ENCODE measurements at places on chromosomes 5 and 9.

- DNase-seq = no peak
Measured at GRCh38 chr5:175282611-175283225, 161.3 kb downstream of the DRD1 start.

DNA sequence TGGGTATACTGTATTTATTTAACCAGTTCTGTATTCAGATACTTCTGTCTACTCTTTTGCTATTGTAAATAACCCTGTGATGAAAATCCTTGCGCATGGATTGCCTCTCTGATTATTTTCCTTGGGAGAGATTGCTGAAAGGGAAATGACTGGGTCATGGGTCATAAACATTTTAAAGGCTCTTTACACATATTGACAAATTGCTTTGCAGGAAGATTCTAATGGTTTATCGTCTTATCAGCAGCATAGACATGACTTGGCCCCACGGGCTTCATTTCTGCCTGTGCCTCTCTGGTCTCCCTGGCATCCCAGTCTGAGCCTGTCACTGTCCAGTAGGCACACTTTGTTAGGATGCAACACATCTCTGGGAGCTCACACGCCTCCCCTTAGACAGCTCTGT, 52.3 kb downstream of the RGS3 start:
- no peak for DNase-seq

DNA sequence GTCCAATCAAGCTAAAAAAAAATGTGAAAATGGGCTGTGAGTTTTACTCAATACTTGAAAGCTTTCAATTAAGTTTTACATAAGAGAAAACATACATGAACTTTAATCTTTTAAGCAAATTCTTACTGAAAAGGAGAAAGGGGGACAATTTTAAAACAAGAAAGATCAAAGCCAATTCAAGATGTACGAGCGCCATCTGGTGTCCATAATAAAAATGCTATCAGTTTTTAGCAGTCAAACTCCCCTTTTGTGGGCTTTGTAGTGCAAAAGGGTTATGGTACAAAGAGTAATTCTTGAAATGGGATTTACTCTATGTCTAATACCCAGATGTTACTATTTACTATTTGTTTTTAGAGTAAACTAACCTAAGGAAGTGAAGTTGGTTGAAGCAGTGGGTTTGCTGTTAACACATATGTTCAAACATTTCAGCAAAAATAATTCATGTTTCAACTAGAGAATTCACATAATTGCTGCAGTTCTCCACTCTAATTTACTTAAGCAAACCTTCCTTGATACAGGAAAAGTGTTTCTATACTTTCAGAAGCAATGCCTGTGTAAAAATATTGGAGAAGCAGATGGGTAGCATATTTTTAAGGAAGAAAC, 228.2 kb upstream of the TYRP1 start:
- no peak for DNase-seq

GRCh38 chr9:109766351-109766750, 13.6 kb upstream of the PALM2AKAP2 start:
- no peak for DNase-seq

GRCh38 chr9:76580820-76581219, 121.8 kb downstream of the GCNT1 start:
- DNase-seq = no peak

DNA sequence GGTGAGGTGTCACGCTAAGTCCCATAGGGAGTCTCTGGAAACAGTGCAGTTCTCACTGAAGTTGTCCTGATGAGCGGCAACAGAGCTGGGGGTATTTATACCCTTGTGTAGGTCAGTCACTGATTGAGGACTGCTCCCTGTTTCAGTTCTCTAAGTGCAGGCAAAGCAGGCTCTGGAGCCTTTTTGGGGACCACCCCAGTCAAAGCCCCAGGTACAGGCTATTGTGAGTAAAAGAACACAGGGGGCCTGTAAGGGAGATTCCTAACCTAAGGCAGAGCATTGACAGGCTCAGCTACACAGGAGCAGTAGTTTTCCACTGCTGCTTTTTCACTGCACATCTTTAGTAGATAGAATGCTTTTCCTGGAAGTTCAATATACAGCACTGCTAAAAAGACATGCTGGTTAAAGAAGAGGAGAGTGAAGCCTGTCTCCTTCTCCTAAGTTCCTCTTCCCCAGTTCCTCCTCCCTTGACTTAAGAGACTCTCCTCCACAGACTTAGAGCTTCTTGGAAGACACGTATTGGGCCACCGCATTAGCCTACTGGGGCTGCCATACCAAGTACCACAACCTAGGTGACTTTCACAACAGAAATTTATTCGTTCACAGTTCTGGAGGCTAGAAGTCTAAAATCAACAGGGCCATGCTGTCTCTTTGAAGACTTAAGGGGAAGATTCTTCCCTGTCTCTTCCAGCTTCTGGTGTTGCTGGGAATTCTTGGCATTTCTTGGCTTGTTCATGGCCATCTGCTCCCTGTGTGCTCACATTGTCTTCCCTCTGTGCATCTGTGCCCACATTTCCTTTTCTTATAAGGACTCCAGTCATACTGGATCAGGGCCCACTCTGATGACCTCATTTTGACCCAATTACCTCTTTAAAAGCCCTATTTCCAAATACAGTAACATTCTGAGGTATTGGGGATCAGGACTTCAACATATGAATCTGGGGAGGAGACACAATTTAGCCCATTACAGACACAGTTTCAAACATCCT, 221.0 kb downstream of the ESM1 start:
- no peak for DNase-seq

- peak; percentile 39 for DNase-seq
Measured at GRCh38 chr5:157109744-157110143, 900 bp upstream of the HAVCR2 start.

DNA sequence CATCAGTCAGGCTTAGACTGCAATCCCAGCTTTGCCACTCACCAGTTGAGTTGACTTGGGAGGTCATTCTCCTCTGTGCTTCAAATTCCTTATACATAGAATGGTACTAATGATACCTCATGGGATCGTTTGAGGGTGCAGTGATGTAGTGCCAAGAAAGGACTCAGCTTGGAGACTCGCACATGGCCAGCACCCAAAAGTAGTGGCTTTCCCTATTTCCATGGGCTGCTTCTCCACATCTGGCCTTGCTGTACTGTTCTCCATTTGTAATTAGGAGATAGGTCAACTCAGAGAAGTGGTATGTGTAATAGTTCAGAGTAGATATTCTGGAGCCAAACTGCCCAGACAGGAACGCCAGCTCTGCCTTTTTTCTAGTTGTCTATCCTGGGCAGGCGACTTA, 5.5 kb downstream of the CCL19 start:
- DNase-seq = no peak

GRCh38 chr5:103258957-103259704, 568 bp downstream of the MACIR start:
- peak; percentile 66 for DNase-seq

- DNase-seq = no peak
Measured at GRCh38 chr5:76371960-76372322, 31.1 kb upstream of the IQGAP2 start.

- DNase-seq = no peak
Measured at GRCh38 chr9:91085517-91086291, 276.0 kb downstream of the AUH start.

- DNase-seq = no peak
Measured at GRCh38 chr5:9222054-9222976, 323.6 kb downstream of the SEMA5A start.

GRCh38 chr5:4815002-4815401, 325.1 kb upstream of the ADAMTS16 start:
- DNase-seq = no peak

DNA sequence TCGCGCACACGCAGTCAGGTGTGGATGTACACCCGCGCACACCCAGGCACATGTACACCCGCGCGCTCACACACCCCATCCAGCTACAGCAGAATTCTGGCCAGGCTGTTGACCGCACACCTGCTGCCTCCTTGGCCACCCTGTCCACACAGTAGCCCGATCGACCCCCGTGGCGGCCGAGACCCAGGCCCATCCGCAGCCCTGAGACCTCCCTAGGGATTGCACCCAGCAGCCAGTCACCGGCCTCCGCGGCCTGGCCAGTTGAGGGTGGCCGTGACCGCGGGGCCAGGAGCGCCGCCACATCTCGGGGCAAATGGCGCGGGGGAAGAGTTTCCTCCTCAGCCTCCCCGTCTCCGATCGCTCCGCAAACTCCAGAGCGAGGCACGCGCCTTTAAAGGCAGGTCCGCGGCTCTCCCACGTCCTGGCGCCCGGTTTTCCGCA, 774 bp upstream of the ADAMTS16 start:
- DNase-seq = no peak

- no peak for DNase-seq
Measured at GRCh38 chr5:15241216-15241821, 258.7 kb upstream of the FBXL7 start.

DNA sequence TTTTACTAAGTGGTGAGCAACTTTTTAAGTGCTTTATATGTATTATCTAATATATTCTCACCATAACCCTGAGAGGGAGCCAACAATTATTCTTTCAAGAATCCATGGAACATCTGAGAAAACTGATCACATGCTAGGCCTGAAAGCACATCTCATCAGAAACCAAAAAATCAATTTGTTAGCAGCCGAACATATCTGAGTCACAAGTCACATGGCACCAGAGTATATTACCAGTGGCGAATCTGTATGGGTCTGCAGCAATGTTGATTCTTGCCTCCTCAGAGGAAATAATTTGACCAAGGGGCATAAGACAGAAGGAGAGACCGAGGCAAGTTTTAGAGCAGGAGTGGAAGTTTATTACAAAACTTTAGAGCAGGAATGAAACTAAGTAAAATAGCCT, 25.3 kb upstream of the SIL1 start:
- no peak for DNase-seq

- DNase-seq = no peak
Measured at GRCh38 chr5:105874316-105874715, 1796.4 kb downstream of the EFNA5 start.

DNA sequence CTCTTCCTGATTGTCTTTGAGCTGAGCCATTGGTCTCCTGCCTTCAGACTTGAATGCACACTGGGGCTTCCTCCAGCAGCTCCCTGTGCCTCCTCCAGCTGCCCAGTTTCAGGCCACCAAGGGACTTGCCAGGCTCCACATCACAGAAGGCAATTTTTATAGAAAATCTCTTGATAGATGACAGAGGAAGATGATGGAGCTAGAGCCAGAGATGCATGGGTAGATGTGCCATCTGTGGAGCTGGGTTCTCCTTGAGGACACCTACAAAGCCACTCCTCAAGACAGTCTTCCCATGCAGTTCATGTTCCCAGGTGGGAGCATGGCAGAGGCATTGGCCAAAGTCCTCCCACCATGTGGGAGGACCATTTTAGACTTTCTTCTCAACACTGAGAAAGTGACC, 239.6 kb upstream of the IRX1 start:
- DNase-seq = no peak

GRCh38 chr5:151077967-151078366, 2.9 kb downstream of the TNIP1 start:
- DNase-seq = no peak

GRCh38 chr5:166276006-166276405, 2015.4 kb upstream of the WWC1 start:
- DNase-seq = no peak

- no peak for DNase-seq
Measured at GRCh38 chr5:141504216-141504615, 15.3 kb downstream of the PCDHGC5 start.

DNA sequence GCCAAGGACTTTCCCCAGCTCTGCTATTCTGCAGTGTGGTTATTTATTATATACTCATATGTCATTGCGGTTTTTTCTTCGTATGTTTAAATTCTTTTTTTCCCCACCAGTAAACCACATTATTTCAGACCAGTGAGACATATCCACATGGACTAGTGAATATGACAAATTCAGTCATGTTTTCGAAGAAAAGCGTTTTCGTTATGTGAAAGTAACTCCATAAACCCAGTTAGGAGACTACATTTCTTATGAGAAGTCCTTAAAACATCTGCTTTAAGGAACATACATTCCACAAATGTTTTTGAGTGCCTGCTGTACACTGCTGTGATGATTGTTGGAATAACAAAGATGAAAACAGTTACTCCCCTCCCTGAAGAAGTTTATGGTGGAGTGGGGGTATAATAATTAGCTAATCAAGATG, 591.8 kb upstream of the CLINT1 start:
- DNase-seq = no peak

DNA sequence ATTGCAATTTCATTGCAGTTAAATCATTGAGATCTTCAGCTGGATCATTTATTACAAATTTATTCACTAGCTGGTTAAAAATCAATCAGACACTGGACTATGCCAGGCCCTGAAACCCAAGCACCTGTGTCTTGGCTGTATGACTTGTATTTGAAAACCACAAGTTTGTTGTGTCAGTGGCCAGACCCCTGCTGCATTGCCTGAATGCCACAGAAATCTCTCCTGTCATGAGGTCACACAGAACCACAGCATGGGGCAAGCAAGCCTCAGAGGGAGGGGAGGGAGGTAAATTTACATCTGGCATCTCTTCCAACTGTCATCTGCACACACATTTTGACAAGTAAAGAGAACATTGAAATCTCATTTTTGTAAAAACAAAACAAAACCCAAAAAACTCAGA, 90.0 kb downstream of the ARRDC3 start:
- DNase-seq = no peak

- DNase-seq = no peak
Measured at GRCh38 chr9:36592801-36593583, 20.3 kb downstream of the MELK start.

GRCh38 chr5:73405691-73406090, 42.9 kb downstream of the FOXD1 start:
- no peak for DNase-seq

DNA sequence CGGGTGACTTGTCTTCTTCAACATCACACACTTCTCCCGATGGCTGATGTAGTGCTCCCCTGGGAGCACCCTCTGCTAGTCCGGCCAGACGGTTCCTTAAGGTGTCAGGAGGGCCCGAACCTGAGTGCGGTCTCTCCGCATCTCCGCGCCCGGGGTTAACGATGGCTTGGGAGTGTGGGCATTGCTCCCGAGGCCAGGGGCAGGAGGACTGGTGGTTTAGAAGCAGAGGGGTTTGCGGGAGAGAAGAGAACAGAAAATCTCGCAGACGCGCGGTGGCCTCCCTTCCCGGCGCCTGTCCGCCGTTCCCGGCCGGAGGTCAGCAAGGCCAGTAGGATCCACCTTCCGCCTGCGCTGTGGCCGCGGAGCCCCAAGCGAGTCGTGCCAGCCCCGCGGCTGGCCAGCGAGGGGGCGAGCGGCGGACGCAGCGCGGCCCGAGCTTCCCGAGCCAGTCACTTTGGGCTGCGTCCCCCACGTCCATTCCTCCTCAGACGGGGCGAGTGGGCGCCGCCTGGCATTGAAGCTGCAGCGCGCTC, 700 bp downstream of the CDO1 start:
- DNase-seq = no peak

- no peak for DNase-seq
Measured at GRCh38 chr5:176899946-176900779, 1.0 kb upstream of the HK3 start.

GRCh38 chr5:53943938-53944337, 366.4 kb downstream of the ARL15 start:
- no peak for DNase-seq

GRCh38 chr9:5799314-5799713, 33.6 kb downstream of the ERMP1 start:
- DNase-seq = peak; percentile 7

DNA sequence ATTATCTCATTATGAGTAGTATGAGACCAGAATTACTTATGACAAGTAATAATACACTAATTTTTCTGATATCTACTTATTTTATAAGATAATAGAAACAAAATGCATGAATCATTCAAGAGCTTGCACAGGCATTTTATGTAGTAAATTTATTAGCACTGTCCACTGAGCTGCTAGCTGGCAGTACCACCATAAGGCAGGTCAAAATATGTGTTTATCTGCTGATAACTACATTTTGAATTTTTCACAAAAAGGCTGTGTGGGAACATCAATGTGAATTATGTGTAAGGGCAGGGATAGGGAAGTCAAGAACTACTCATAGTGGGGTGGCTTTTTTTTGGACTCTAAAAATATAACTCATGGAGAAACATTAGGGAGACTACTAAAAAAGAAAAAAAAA, 249.6 kb downstream of the PAPPA start:
- no peak for DNase-seq

All from CD4-positive, alpha-beta T cell treated with Interleukin-12 subunit alpha and Interleukin-12 subunit beta, for 1 hour (primary cell).